ENCODE measurements at places on chromosomes 4 and X.

DNA sequence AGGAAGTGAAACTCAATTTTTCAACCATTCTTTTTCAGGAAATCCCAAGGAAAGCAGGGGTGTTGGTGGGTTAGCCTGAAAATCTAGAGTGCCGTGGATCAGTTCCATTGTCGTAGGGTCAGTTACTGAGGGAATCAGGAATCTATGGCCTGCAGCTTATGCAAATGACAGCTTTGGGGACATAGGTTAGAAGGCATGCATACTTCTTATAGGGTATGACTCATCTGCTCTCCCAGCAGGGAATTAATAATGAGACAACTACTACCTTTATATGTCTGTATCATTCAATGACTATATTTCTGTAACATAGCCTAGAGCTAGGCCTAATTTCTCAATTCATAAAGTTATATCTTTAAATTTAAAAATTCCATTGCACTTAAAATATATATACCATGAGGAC, 36.6 kb downstream of the ZNF41 start:
- DNase-seq: no peak

GRCh38 chrX:97402333-97402732, 518.6 kb downstream of the RPA4 start:
- DNase-seq: no peak

DNA sequence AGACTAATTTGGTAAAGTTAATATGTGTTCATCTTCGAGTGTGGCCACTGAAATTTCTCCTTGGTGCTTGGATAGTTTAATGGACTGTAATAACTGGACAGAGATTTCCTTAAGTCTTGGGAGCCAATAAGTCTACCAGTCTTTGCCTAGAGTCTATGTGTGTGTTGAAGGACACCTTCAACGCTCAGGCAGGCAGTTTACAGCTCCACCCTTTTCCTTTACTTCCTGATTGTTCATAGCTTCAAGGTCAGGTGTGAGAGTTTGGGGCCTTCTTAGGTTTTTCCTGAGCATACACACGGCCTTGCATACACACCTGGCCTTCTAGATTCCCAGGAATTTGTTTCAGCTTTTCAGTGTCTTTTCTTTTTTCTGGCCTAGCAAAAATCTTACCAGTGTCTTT, 355.3 kb upstream of the AMOT start:
- no peak for DNase-seq

- DNase-seq: no peak
Observed at GRCh38 chr4:8070736-8071718, 87.6 kb downstream of the ABLIM2 start.

- no peak for DNase-seq
Observed at GRCh38 chr4:40269133-40269532, 66.0 kb upstream of the CHRNA9 start.

- no peak for DNase-seq
Observed at GRCh38 chr4:87865960-87866598, 33.3 kb downstream of the MEPE start.

- DNase-seq: no peak
Observed at GRCh38 chr4:108512615-108513505, 107.5 kb upstream of the RPL34 start.

GRCh38 chr4:181523973-181524372, 719.2 kb upstream of the TENM3 start:
- DNase-seq: no peak

DNA sequence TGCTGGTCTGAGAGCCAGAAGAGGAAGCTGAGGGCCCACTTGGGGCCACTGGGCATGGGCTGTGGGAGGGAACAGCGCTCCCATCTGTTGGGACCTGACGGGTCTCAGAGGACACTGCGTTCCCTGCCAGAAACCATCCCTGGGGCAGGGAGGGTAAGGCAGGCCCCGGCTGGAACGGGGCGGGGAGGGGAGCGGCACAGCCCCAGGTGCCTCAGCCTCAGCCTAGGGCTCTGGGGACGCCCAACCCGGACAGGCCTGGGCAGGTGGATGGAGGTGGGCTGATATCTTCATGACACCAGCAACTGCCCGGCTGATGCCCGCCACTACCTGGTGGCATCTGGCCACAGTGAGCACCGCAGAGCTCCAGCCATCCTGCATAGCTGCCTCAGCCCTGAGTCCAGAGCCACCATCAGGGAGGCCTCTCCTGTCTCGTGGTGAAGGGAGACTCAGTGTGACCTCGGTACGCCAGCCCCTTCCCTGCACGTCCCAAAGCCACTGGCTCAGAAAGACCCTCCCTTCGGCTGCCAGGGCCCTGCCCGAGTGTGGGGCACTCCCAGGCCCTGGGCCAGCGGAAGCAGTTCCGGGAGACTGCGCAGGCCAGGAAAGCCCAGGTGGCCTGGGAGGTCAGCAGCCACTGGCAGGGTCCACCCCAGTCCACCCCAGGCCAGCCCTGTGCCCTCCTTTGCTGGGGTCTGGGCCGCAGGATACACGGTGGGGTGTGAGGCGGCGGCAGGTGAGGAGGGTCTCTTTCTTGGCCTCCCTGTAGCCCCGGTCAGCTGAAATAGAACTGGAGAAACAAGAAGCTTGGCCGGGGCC, 34.6 kb upstream of the FGFR3 start:
- no peak for DNase-seq

- no peak for DNase-seq
Observed at GRCh38 chr4:95831166-95831565, 8.7 kb upstream of the PDHA2 start.

DNA sequence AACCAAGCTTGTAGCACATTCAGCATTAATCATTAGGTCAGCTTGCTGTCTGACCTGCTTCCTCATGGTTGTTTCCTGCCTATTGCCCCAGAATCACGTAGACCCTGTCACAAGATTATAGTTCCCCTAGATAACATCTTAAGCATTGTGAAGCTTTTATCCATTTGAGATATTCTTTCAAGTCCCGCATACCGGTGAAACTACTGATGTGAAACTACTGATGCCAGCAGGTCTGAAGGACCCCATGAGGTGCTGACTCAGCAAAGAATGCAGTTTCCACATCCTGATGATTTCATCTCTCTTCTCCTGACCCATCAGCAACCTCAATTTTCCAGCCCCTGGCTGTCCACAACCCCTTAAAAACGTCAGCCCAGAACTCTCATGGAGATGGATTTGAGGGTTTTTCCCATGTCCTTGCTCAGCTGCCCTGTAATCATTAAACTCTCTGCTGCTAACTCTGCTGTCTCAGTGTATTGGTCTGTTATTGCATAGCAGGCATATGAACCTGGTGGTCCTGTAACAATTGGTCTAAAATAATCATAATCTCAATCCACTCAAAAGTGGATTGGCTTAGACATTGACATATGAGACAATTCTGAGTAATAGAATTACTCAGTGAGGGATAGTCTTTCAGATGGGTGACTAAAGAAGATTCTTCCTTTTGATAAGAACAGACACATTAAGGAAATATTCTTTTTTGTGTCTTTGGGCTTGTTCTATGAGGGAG, 26.3 kb upstream of the UBA6 start:
- no peak for DNase-seq

DNA sequence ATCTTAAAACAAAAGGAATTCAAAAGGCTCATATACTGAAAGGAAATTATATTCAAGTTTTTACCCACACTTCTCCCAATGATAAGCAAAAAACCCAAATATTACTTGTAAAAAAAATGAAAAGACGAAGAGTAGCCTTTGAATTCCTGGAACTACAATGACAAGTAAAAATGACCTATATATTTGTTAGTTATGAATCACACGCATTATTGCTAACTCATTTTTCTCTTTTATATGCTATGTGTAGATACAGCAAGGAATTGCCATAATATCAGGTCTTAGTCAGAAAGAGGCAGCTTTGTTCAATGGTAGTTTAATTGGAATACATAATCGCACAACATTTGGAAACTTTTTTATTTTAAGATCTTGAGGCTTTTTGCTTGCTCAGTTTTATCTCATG, 22.7 kb upstream of the ASB5 start:
- DNase-seq: no peak

GRCh38 chr4:156824451-156825060, 147.0 kb downstream of the PDGFC start:
- no peak for DNase-seq

- DNase-seq: no peak
Observed at GRCh38 chrX:140177821-140178220, 212.5 kb upstream of the CXorf66 start.

DNA sequence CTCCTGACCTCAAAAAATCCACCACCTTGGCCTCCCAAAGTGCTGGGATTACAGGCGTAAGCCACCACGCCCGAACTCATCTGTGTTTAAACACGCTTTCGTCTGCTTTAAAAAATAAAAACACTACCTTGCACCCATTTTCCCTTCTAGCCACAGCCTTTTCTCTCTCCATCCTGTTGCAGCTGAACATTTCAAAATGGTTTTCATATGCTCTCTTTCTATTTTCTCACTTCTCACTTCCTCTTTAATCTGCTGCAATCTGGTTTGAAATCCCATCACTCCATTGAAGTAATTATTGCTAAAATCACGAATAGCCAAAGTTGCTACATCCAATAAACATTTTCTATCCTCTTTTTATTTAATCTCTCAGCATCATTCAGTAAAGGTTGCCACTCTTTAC, 70.0 kb downstream of the DCHS2 start:
- no peak for DNase-seq

GRCh38 chrX:99469439-99469838, 940.6 kb downstream of the PCDH19 start:
- DNase-seq: no peak

DNA sequence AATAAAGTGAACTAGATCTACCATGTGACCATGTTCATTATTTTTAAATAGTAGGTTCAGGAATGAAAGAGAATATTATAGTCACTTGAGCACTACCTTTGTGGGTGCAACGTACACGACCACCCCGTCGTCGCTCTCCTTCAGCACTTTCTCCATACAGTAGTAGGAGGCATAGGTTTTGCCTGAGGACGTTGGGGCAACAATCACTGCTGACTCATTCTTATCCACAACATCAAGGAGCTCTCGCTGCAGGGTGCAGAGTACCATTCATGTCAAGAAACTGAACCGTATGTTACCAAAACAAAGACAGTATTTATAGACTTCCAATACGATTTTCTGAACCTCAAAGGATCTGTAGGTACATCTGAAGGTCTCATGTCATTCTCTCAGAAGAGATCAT, 44.7 kb downstream of the DDX60 start:
- DNase-seq: no peak

GRCh38 chrX:107600366-107600765, 27.9 kb upstream of the PRPS1 start:
- no peak for DNase-seq

Data from DND-41 (cell line).